Stimulated activated CD8-positive, alpha-beta memory T cell treated with anti-CD3 and anti-CD28 coated beads, Interleukin-7, amount 100 ng/mL, for 1 hour (primary cell): ENCODE measurements at places on chromosomes 6 and 20.

DNA sequence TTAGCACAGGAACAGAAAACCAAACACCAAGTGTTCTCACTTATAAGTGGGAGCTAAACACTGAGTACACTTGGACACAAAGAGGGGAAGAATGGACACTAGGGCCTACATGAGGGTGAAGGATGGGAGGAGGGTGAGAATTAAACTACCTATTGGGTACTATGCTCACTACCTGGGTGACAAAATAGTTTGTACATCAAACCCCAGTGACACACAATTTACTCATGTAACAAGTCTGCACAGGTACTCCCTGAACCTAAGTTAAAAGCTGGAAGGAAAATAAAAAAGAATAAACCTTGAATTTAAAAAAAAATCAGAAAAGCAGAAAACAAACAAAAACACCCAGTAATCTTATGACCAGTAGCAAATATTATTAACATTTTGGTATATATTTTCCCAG is 188.6 kb downstream of the TFAP2B start:
- no peak for DNase-seq

GRCh38 chr6:116858060-116858459 is 19.0 kb upstream of the RFX6 start:
- no peak for DNase-seq

DNA sequence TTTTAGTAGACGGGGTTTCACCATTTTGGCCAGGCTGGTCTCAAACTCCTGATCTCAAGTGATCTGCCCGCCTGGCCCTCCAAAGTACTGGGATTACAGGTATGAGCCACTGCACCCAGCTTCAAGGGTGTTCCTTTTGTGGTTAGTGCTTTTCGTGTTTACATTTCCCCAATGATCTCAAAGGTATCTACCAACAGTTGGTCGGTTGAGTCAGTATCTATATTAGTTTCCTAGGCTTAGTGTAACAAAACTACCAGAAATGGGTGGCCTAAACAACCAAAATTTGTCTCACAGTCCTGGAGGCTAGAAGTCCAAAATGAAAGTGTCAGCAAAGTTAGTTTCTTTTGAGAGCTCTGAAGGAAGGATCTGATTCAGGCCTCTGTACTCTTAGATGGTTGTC is 30.1 kb downstream of the CASP8AP2 start:
- DNase-seq: no peak

DNA sequence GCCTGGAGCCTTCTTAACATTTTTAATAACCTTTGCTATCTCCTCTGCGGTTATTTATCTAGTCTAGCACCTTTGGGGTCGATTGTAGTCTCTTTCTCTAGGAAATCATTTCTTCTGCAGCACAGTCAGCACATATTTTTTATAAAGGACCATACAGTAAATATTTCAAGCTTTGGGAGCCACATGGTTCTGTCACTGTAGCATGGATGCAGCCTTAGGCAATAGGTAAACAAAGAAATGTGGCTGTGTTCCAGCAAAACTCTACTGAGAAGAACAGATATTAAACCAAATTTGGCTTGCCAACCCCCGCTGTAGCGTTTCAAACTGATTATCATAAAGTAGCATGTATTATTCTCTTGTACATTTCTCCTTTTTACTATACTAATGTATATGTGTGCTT is 95.7 kb downstream of the SLC23A2 start:
- DNase-seq: no peak

- no peak for DNase-seq
Measured at GRCh38 chr6:160505970-160506369, 157.8 kb downstream of the SLC22A3 start.

GRCh38 chr6:26224940-26225847 is 138.0 kb downstream of the HFE start:
- DNase-seq: no peak

DNA sequence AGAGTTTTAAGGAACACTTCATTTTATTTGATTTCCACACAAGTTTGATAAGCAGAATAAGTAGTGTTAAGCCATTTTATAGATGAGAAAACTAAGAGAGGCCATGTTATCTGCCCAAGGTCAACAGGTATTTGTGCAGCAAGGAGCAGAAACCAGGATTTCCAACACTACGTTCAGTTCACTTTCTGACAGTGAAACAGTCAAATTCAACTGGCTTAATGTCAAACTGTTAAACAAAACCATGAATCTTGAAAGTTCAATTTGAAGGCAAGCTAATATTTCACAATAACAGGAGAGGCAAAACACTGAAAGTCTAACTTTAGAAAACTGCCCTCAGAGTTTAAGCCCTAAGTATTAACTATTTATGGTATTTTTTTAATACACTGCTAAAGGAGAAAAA is 32.6 kb downstream of the DTNBP1 start:
- no peak for DNase-seq

DNA sequence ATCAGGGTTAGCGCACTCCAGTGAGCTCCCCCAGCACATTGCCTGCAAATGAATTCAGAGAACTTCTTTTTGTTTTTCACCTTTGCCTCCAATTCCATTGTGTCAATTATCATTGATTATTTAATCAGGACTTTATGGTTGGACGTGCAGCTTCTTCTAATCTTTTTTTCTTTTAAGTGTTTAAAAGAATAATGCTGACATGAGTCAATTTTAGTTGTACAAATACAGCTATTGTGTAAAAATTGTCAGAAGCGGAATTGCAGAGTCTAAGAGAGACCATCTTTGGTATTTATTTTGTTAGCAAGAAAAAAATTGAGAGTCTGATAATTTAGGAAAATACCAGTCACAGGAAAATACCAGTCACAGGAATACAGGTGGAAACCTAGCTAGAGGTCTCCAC is 5.5 kb downstream of the ABT1 start:
- no peak for DNase-seq

GRCh38 chr6:10613077-10613476 is 81.3 kb downstream of the C6orf52 start:
- DNase-seq: no peak

GRCh38 chr6:100479179-100480035 is 14.7 kb upstream of the SIM1 start:
- DNase-seq: no peak
